NT2/D1 (cell line): ENCODE measurements at places on chromosomes 1 and 21.

DNA sequence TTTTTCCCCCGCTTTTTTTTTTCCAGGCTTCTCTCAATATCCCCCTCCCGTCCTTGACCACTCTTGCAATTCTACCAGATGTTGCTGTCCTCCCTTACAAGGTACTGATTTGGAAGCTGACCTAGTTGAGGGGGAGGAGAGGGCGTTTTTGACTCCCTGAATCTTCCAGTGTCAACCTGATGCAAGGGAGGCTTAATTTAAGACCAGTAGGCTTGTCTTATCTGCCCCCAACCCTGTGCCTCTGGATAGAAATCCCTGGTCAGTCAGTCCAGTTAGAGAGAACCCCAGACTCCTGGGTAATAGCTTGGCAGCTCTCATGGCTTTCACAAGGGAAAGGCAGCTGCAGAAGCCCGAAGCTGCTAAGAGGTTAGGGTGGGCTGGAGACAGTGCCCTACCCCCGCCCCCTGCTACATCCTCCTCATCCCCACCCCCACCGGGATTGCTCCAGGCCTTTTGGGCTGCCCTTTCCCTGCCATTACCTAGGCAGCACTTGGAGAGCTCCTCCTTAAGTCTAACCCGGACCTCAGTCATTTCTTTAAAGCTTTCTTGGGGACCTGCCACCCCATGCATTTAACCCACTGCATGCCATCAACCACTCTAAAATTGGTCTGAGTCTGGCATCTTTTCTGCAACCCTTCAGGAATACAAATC, 3.6 kb downstream of the ACKR1 start:
- peak; percentile 36 for DNase-seq

DNA sequence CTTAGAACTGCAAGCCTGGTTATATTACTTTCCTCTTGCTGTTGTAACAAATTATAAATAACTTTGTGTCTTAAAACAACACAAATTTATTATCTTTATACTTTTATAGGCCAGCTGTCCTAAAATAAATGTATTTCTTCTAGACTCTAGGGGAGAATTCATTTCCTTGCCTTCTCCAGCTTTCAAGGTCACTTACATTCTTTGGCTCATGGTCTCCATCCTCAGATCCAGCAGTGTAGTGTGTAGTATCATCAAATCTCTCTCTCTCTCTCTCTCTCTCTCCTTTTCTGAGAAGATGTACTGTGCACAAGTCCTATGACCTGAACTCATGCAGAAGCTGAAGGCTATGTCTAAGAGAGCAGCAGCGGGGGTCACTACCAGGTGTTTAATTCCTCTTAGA, 1510.6 kb downstream of the MRPL39 start:
- DNase-seq, result no peak

- DNase-seq, result no peak
Observed at GRCh38 chr1:203210988-203211387, 18.5 kb downstream of the CHIT1 start.

DNA sequence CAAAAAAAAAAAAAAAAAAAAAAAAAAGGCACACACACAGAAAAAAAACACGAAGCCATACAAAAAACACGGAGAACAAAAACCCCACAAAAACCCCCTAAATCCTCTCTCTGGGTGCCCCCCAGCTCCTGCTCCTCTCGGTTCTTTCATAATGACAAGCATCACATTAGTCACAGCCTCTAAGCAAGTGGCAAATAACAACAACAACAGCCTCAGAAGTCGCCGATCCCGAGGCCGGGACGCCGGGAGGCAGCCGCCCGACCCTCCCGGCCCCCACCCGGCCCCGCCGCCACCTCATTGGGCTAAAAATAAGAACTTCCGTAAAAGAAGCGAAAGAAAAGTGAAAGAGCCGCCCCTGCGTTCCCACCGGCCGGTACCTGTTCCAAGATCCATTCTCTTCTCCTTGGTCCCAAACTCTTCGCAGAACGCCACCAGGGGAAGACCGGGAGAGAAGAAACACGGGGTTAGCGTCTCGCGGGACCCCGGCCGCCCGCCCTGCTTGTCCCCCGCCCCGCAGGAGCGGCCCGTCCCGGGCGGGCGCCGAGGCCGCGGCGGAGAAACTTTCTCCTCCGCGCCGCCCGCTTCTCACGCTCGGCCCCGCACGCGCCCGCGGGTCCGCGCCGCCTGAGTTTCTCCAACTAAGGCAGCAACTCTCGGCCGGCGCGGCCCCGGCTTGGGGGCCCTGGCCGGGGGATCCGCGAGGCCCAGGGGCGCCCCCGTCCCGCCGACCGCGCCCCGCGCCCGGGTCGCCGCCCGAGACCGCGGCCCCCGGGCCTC, 102.8 kb downstream of the CASZ1 start:
- no peak for DNase-seq

- DNase-seq, result no peak
Observed at GRCh38 chr1:192814805-192815204, 6.0 kb downstream of the RGS2 start.

DNA sequence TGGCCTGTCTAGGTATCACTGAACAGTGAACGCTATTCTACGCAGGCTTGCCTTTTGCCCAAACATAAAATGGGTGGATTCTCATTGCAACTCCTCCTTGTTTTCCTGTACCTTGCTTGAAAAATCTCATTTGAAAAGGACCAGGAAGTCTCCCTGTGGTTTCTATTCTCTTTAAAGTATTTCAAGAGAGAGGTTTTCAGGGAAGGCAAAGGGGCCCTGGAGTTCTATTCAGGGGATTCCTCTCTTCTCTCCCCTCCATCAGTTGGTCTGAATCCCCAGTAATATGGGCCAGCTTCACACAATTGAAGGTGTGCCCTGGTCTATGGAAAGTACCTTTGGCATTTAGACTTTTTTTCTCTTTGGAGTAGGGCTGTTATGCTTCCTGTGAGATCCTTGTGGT, 311.3 kb downstream of the RGS7 start:
- DNase-seq, result peak; percentile 63

DNA sequence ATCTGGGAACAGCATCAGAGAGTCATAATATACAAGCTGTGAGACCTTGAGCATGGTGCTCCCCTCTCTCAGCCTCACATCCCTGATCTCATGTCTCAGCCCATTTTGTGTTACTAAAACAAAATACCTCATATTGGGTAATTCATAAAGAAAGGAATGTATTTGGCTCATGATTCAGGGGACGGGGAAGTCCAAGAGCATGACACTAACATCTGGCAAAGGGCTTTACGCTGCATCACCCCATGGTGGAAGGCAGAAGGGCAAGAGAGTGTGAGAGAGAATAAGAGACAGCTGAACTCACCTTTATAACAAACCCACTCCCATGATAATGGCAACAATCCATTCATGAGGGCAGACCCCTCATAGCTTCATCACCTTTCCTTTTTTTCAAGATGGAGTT, 36.5 kb downstream of the RNASEL start:
- DNase-seq, result no peak
